ENCODE measurements at places on chromosomes 7 and 10.

DNA sequence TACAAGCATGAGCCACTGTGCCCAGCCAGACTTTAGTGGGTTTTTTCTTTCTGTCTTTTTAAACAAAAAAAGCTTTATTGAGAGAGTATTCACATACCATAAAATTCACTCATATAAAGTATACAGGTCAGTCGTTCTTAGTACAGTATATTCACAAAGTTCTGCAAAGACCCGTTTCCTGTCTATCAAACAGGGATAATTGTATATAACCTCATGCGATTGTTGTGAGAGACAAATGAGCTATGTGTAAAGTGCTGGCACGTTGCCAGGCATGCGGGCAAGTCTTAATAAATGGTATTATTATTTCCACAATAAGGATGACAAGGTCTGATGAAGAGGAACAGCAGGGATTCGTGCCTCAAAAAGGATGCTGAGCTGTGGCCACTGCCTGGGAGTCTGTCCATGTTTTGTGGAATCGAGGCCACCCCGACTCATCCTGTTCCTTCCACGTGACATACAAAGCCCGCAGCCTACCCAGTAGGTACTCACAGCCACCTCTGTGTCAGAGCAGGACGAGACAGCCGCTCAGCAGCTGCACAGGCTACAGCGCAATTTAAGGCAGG lies 51.6 kb downstream of the SMKR1 start:
- peak; percentile 13 for DNase-seq

DNA sequence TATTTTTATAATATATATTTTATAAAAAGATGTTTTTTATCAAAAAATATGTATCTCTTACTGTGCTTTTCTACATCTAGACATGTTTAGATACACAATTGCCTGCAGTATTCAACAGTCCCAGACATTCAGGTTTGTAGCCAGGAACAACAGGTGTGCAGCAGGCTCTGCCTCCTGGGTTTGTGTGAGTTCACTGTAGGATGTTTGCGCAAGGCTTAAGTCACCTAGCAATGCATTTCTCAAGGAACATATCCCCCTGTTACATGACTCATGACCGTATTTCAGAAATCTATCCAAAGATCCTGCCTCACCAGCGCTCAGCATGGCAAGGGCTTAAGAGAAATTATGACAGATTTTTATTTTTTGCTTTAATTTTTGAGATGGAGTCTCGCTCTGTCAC lies 41.5 kb downstream of the PITRM1 start:
- no peak for DNase-seq

GRCh38 chr7:96217147-96217546 lies 104.8 kb downstream of the SLC25A13 start:
- DNase-seq, result no peak

DNA sequence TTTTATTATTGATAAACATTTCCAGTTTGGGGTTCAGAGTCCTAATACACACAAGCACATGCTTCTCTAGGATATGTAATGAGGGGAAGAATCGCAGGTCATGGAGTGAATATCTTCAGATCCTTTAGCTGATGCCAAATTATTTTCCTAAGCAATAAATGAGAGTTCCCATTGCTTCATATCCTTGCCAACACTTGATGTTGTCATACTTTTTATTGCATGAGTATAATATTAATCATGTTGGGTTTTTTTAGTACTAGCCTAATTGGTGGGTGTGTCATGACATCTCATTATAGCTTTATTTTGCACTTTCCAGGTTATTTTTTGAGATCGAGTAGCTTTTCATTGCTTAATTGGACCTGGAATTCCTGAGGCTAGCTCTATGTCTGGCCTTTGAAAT lies 35.3 kb downstream of the TLX1 start:
- no peak for DNase-seq

GRCh38 chr7:4845740-4846142 lies 16.1 kb downstream of the PAPOLB start:
- no peak for DNase-seq

DNA sequence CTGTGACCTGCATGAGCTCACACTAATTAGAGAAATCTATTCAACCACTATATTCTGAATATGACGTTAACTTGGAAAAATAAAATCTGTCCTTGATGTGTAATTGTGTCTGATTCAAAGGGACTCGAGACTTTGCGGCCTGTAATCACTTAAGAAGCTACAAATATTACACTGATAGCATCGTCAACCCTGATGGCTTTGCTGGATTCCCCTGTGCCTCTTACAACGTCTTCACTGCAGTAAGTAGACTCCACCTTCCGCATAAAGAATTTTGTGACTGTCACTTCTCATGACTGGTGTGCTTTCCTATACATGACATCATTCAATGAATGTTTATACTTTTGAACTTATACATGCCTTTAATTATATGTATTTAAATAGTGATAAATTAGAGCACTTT lies 10.1 kb downstream of the PNLIP start:
- no peak for DNase-seq

DNA sequence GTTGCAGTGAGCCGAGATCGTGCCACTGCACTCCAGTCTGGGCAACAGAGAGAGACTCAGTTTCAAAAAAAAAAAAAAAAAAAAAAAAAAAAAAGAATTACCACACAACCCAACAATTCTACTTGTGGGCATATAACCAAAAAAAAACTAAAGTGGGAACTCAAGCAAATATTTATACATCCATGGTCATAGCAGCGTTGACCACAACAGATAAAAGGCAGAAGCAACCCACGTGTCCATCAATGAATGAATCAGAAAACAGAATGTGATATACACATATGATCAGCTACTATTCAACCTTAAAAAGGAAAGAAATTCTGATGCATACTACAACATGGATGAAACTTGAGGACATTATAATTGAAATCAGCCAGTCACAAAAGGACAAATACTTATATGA lies 179.3 kb upstream of the NEBL start:
- DNase-seq, result no peak

DNA sequence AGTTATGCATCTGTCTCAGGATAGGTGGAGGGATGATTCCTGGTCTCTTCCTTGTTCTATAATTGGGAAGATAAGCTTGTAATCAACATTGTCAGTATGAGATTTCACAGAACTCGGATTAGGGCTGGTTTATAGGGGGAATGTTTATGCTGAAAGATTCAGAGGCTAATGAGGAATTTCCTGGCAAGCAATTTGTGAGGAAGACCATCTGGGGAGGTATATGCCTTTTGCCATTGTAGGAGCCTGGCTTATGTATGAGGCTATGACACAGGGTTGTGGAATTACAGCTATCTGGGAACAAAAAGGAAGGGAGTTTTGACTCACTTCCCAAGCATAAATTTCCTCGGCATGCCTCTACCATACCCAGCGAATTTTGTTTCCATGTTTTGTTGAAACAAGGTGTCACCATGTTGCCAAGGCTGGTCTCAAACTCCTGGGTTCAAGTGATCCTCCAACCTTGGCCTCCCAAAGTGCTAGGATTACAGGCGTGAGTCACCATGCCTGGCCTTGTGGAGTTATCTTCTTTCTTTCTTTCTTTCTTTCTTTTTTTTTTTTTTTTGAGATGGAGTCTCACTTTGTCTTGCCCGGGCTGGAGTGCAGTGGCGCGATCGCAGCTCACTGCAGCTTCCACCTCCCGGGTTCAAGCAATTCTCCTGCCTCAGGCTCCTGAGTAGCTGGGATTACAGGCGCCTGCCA lies 1.6 kb upstream of the COPS6 start:
- DNase-seq, result no peak

- DNase-seq, result no peak
These were observed 16.6 kb downstream of the BAG3 start for GRCh38 chr10:119667562-119668328.

GRCh38 chr7:1403638-1404459 lies 55.4 kb downstream of the MICALL2 start:
- no peak for DNase-seq

DNA sequence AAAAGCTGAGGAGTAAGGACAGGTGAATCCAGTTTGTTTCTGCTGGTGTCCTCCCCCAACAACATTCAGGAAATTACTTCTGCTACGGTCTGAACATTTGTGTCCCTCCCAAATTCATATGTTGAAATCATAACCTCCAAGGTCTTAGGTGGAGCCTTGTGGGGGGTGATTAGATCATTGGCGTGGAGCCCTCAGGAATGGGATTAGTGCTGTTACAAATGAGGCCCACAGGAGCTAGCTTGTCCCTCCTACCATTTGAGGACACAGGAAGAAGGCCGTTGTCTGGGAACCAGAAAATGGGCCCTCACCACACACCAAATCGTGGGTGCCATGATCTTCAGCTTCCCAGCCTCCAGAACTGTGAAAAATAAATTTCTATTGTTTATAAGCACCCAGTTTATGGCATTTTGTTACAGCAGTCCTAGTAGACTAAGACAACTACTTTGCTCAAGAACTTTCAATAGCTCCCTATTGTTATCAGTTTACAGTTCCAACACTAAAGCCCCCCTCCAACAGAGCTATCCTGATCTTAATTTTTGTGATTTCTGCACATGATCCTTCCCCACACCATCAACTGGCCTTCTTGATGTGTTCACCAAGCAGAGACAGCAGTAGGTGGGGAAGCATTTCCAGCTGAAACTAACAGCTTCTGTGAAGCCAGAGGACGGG lies 2.1 kb upstream of the LRMDA start:
- no peak for DNase-seq

- DNase-seq, result no peak
These were observed 117.7 kb downstream of the ANKRD61 start for GRCh38 chr7:6148724-6149360.
